SHP77 treated with DMSO at 0.1 percent for 48 hours (cell line): ENCODE measurements at places on chromosomes 16 and 17.

DNA sequence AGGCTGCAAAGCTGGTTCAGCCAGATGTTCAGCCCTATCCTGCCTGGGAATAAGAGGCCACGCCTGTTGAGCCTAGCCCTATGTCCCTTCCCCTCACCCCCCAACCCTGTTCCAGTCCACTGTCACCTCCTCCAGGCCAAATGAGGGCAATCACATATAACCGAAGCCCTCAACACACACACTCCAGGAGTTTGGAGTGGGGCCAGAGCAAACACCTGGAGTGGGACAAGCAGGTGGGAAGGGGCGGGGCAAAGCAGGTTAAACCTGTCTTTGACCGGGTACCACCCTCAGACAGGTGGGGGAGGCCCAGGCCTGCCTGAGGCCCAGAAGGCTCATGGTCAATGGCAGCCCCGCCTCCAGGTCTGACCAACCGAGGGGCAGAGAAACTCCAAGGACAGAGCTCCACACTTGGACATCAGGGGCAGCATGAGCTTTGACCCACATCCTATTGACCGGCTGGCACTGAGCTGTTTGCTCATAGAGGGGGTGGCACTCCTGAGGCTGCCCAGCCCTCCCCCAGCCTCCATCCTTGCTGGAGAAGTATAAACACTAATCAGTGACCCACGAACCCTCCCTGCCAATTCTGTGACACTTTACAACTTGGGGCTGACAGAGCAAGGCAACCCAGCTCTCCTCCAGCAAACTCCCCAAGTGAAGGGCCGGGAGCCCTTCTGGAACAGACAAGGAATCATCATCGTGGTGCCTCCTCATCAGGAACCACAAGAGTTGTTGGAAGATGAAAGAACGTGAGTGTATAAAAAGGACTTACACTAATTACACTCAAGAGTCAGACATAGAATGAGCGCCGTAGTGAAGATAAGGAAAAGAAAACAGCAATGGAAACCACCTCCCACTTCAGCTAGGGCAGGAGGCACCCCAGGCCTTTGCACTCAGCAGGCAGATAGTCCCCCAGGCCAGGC, 1.5 kb downstream of the ESRP2 start:
- DNase-seq = no peak

- no peak for DNase-seq
Observed at GRCh38 chr17:39801055-39801454, 63.1 kb downstream of the IKZF3 start.

DNA sequence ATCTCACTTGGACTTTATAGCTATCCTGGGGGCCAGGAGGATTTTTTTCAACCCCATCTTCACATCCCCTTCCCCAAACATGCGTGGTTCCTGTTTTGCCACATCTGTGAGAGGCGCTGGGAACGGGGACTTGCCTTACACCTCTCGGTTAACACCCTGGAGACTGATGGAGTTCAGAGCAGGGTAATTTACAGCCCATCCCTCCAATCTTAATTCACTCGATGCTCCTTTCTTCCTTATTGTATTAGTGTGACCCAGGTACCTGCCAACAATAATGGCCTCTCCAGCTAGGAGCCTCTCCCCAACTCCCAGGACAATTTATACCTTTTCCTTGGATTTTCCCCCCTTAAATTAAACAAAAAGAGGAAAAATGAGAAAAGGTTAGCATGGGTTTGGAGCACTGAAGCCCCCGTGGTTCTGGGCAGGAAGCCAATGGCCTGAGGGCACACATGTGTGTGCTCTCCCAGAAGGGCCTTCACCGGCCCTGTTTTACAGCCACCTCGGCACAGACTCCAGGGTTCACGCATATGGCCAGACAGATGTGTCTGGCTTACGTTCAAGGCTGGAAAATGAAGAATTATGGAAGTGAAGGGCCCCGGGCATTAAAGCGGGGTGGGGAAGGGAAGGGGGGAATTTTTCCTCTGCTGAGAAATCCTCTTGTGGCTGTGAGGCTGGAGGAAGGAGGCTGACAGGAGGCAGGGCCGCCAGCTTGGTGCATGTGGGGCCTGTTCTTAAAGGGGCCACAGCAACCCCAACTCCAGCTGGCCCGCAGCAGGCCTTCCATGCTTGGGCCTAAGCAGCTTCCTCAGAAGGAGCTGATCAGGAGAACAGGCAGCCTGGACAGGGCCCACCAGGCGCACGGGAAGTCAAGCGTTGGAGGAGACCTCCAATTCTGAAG, 21.4 kb downstream of the HIC1 start:
- DNase-seq = no peak

GRCh38 chr16:62597875-62598274, 561.6 kb upstream of the CDH8 start:
- DNase-seq = no peak

DNA sequence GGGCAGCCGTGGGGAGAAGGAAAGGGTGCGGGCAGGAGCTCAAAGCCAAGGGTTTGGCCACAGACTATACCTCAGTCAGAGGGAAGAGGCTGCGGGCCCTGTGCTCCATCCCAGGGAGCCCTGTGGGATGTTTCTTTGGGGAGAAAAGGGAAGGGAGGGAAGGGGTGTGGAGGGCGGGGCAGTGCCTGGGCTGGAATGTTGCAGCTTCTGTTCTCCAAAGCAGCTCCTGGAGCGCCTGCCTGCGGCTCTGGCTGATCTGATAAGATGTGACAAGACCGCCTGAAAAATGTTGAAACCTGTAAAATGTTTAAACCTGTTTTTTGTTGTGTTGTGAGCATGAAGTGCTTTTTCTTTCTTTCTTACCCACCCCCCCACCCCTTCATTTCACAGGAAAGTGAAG, 32.8 kb downstream of the WNT3 start:
- DNase-seq = no peak

DNA sequence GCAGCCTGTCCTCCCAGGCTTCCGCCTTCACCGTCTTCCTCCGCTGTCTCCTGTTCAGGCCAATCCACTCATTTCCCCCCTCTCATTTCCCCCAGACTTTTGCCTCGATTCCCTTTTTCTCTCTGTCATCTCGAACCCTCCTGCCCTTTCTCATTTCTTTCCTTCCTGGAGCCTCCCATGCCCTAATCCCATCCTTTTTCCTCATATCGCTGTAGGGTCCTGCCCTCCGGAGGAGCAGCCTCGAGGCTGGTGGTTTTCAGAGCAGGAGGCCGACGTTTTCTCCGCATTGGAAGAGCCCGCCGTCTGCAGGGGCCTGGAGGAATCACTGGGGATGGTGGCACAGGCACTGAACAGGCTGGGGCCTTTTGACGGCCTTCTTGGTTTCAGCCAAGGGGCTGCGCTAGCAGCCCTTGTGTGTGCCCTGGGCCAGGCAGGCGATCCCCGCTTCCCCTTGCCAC, 597 bp downstream of the OVCA2 start:
- peak; percentile 30 for DNase-seq

DNA sequence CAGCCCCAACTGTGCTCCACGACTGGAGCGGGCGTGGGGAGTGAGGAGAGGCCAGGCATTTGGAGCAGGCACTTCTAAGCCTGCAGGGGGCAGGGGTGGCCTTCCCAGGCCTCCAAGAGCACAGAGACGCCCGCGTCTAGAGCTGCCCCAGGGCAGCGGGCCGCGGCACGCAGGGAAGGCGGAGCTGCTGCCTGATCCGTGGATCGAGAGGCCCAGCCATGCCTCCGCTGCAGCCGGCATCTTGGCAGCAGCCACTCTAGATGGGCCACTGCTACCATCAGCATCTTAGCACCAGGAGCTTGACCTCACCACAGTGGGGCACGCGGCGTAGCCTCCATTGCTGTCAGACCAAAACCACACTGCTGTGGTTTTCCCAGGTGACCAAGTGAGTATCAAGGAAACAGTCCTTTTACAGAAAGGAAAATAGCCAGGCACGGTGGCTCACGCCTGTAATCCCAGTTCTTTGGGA, 20.4 kb upstream of the WDR45B start:
- DNase-seq = peak; percentile 31

DNA sequence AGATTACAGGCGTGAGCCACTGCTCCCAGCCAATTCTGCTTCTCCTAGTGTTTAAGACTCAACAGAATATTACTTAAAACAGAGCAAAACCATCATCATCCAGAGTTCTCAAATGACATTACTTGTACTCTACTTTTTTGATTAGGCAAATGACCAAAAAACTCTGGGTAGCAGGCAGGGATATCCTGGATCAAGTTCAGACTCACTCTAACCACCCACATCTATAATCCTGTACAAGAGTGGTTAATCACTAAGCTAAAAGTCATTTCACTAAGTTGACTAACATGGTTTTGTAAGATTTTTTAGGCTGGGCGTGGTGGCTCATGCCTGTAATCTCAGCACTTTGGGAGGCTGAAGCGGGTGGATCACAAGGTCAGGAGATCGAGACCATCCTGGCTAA, 6.8 kb downstream of the NAE1 start:
- DNase-seq = no peak

GRCh38 chr16:69188236-69188549, 1.2 kb downstream of the SNTB2 start:
- no peak for DNase-seq

GRCh38 chr17:28597606-28598383, 1.0 kb downstream of the SPAG5 start:
- DNase-seq = no peak

DNA sequence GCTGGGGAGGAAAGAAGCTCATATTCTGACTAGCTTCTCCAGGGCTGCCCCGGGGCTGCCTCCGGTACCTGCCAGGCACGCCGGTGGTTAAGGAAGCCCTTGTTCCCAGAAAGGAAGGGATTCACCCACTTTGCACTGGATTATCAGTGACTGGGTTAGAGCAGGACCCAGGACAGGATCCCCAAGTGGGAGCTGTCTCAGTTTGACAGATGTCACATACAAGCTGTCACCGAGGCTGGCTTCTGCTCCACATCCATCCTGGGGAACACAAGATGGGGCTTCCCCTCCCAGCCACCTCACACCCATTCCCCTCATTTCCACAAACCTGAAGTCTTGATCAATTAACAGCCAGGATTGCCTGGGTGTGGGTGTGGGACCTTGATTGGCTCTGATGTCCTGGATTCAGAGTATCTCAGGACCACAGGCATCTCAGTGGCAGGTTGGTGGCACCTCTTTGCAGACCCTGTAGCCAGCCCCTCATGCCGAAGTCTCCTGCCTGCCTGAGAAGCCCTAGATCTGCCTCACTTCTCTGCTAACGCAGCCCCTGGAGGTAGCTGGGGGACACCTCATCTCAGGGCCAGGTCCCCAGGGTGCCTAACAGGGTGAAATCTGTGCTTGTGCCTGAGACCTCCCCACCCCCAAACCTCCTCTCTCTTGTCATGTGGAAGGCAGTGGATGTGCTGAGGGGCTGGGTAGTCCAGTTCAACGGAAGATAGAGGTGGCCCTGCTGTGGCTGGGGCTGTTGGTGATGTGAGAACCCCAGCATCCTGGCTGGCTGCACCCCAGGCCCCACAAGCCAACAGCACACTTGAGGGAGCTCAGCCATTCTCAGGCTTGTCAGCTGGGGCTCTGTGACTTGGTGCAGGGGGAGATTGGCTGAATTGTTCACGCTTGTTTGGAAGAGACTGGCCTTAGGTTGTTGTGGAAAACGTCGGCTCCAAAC, 1.4 kb downstream of the CACNG5 start:
- no peak for DNase-seq

DNA sequence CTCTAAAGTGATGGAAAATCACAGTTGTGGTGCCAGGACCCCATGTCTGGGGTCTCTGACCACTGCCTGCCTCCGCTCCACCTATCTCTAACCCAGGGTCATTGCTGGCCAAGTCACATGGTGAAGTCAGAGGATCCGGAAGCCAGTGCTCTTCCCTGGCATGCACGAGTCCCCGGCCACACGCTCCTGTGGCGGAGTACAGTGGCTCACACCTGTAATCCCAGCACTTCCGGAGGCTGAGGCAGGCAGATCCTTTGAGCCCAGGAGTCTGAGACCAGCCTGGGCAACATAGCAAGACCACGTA, 21.5 kb upstream of the RBFOX3 start:
- no peak for DNase-seq

DNA sequence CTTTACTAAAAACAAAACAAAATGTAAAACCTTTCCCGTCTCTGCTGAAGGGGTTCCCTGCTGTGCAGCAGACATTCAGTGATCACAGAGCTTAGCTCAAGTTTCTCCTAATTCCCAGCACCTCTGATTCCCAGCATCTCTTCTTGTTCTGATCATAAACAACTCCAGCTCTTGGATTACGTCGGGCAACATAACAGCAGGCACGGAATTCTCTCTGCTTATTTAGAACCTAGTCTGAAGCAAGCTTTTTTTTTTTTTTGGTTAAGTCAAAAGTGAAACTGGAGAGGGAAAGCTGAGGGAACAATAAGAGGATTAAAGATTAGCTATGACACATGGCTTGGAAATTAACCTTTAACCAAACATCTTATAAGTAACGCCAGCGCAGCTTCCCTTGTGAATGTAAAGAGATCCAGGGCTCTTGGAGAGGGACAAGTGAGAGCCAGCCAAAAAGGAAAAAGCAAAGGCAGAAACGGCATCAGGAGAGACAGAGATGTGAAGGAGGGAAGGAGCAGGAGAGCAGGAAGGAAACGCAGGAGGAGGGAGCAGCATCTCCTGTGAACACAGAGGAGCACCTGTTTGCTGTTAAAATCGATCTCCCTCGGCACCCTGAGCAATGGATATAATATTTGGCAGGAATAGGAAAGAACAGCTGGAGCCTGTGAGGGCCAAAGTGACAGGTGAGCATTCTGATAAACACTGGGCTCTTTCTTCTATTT, at the start of gene BCO1:
BCO1 (plus strand) TSS at position 394 of the 716 bp plus-strand sequence; CDS start at position 614, 220 bp downstream.
- no peak for DNase-seq

DNA sequence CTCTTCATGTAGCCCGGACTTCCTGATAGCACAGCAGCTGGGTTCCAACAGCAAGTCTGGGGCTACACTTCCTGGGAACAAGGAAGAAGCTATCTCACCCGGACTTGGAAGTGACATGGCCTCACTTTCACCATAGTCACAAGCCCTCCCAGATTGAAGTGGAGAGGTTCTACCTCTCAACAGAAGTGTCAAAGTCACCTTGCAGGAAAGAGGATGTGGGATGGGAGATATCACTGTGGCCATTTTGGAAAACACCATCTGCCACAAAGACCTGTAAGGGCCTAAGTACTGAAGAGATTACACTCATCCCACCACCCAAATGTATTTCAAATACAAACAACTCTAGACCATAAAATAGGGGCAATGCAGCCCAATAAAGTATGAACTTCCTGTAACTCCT, 29.9 kb upstream of the DHRS7B start:
- DNase-seq = no peak

DNA sequence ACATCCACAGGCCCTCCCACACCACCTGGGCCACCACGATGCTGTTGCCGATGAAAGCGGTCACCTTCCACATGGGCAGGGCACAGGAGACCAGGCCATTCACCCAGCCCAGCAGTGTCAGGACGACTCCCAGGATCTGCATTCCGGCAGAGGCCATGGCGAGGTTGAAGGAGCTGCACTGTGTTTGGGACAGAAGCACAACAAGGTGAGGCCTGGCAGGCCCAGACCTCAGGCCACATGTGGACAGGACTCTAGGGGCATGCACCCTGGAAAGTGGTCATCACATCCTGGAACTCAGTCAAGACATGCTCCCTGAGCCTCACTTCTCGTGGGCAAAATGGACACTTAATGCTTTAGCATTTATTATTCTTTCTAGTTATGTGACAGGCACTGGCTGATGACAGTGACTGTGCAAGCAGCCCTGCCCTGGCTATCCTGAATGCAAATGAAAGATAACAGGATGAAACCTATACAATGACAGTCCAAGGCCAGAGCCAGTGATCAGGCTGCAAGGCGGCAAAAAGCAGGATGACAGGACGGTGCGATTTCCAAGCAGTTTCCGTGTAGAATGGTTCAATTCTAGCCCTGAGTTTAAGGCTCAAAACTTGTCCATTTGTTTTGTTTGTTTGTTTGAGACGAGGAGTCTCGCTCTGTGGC, 2.0 kb downstream of the CLDN6 start:
- no peak for DNase-seq

- DNase-seq = peak; percentile 38
Observed at GRCh38 chr16:71412270-71413160, 29.3 kb downstream of the TLE7 start.

GRCh38 chr17:39926135-39926587, 1.2 kb downstream of the ORMDL3 start:
- DNase-seq = no peak
